Stimulated activated CD4-positive, alpha-beta T cell treated with anti-CD3 and anti-CD28 coated beads, Interleukin-4, amount 100 ng/mL, for 1 hour (primary cell): ENCODE measurements at places on chromosomes 11 and 22.

DNA sequence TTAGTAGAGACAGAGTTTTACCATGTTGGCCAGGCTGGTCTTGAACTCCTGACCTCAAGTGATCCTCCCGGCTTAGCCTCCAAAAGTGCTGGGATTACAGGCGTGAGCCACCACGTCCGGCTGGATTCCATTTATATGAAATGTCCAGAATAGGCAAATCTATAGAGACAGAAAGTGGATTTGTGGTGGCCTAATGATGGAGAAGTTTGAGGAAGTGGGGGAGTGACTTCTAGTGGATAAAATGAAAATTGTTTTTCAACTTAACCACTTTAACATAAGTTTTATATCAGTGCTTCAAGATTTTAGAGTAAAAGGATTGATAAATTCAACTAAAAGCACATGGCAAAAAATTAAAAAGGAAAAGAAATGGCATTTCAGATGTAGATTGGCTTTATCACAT, 66.2 kb downstream of the HIPK3 start:
- no peak for DNase-seq

GRCh38 chr11:86745571-86745970, 54.8 kb upstream of the PRSS23 start:
- DNase-seq, result no peak

GRCh38 chr22:23376256-23376655, 195.9 kb downstream of the BCR start:
- DNase-seq, result peak; percentile 31

- no peak for DNase-seq
Measured at GRCh38 chr11:41050791-41051190, 408.7 kb downstream of the LRRC4C start.

- no peak for DNase-seq
Measured at GRCh38 chr22:38083931-38084631, at the start of gene SLC16A8. TSS of gene SLC16A8 (minus strand) at chr22:38084184. CDS start at chr22:38082873, 1,311 bp downstream.

DNA sequence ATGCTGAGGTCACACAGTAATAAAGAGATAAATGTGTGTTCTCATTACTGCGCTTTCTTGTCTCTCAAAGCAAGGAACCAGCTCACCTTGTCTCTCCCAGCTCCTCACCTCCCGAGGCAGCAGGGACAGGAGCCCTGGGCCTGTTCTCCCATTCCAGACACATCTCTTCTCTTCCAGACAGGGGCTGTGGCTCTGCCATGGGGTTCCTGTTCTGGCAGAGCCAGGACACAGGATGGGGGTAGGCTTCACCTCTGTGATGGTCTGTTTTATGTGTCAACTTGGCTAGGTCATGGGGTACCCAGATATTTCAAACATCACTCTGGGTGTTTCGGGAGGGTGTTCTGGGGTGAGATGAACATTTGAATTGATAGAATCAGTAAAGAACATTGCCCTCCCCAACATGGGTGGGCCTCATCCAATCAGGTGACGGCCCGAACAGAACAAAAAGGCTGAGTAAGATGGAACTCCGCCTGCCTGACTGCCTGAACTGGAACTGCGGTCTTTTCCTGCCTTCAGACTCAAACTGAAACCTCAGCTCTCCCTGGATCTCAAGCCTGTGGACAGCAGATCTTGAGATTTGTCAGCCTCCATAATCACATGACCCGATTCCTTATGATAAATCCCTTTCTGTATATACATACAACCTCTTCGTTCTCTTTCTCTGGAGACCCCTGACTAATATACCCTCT, 2.0 kb upstream of the VSIG10L2 start:
- DNase-seq, result no peak

DNA sequence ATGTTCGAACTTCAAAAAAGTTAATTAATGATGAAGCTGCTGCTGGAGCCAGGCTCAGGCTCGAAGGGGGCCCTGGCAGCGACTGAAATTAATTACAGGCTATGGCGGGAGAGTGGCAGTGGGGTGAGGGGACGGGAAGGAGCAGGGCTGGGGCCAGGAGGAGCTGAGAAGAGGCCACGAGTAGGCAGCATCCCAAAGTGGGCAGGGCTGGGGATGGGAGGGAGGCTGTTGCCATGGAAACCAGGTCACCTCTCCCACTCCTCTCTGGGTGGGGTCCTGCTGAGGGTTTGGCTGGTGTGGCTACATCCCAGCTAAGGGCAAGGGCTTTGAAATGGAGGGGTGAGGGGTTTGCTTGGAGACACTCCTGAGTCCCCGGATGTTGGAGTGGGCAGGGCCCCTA, 23.9 kb downstream of the CACNA1I start:
- DNase-seq, result no peak

DNA sequence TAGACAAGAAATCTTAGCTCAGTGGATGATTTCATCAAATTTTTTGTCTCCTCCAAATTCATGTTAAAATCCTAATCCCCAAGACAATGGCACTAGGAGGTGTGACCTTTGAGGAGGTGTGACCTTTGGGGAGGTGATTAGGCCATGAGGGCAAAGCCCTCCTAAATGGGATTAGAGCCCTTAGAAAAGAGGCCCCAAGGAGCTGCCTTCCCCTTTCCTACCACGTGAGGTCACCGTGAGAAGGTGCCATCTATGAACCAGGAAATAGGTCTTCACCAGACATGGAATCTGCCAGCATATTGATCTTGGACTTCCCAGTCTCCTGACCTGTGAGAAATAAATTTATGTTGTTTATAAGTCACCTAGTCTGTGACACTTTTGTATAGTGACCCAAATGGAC, 138.7 kb downstream of the TRIM29 start:
- no peak for DNase-seq

DNA sequence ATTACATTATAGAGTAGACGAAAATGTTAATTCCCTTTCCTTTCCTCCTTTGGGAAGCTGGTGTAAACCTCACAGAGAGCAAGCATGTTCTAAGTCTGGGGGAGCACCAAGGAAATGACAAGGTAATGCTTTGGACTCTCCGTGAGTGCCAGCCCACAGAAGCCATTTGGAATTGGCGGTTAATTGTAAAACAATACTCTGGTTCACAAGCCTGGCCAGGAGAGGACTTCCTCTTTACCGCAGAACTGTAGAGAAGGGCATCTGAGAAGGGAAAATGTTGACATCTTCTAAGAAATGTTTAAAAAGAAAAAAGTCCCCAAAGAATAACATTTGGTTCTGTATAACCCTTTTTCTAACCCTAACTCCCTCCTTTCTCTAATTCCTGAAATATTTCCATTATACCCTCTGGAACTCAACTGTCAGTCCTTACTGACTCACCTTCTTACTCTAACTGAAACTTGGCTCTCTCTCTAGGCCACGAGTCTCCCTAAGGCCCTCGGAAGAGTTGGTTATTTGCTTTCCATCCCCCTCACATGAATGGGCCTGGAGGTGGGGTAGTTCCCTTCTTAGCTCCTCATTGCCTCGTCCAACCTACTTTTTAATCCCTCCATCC, 379.8 kb downstream of the SOX6 start:
- DNase-seq, result no peak

DNA sequence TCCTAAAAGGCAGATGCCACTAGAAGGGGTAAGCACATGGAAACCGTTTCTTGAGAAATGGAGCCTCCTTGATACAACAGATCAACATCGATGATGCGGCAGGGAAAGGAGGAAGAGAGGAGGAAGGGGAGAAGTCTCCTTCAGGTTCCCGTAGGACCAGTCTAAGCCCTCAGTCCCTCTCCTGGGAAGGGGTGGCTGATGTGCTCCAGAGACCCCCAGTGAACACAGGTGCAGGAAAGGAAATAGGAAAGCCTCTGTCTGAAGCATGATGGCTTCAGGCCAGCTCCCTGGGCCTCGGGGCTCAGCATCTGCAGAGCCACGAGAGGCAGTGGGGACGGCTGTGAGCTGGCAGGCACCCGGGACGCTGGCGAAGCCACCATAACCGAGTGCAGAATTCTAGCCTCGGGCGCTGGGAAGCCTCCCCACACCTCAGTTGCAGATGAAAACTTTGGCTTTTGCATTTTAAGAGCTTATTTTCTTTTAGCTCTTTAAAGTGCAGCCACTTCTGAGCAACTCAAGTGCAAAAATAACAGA, 1.8 kb downstream of the SPATA19 start:
- no peak for DNase-seq

- DNase-seq, result no peak
Measured at GRCh38 chr11:74175920-74176319, 4.8 kb downstream of the PPME1 start.

GRCh38 chr11:103257360-103257759, 148.1 kb downstream of the DYNC2H1 start:
- no peak for DNase-seq

DNA sequence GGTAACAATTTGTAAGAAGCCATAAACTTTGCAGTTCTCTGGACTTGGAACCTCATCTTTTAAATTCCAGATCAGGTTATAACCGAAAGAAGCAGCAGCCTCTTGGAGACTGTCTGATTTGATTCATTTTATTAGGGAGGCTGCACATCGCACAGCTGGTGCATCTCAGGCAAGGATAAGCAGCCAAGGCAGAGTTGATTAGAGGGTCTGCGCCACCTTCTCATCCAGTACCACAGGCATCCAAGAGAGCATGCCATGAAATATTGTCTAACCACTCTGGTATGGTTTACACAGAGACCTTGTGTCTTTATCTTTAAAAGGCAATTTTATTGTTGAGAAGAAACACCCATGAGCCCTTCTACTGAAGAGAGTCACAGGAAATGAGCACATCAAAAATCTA, 16.2 kb upstream of the CWF19L2 start:
- no peak for DNase-seq

DNA sequence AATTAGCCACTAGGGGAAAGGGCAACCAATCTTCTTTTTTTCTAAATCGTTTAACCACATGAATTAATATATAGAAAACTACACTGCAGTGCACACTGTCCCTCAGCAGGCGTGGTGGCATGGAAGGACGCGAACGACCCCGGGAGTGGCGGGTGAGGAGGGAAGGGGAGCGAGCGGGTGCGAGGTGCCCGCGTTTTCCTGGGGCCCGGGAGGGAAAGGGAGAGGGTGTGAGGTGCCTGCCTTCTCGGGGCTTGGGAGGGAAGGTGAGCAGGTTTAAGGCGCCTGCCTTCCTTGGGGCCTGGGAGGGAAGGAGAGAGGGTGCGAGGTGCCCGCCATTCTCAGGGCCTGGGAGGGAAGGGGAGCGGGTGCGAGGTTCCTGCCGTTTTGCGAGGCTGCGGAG, 765 bp downstream of the GAB4 start:
- no peak for DNase-seq

DNA sequence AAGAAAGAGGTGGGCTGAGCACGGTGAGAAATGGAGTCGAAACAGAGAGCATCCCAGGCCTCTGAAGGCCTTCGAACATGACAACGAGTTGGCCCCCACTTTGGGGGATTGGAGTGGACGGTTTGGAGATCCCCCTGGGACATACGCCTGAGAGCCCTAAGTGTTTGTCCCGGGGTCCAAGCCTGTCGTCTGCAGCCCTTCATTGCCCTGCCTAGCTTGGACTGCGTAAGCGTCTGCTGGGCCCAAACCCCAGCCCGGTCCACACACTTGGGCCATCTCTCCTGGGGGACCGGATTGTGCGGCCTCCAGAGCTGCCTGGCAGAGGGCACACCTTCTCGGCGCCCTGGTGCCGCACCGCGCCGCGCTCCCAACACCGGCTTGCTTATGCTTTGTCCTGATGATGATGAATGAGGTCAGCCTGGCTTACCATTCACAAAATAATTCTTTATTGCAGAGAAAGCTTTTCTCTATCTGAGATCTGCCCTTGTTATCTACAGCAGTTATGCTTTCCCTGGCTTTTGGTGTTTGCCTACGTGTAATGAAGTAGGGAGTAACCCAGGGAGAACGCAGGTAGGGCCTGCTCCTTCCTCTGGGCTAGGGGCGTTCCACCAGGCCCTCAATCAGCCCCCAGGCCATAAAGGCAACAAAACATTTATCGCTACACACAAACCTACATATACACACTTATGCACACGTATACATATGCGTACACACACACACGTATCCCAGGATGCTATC, 85.9 kb upstream of the PPARA start:
- no peak for DNase-seq

GRCh38 chr11:111833524-111833923, 37.9 kb downstream of the ALG9 start:
- no peak for DNase-seq

DNA sequence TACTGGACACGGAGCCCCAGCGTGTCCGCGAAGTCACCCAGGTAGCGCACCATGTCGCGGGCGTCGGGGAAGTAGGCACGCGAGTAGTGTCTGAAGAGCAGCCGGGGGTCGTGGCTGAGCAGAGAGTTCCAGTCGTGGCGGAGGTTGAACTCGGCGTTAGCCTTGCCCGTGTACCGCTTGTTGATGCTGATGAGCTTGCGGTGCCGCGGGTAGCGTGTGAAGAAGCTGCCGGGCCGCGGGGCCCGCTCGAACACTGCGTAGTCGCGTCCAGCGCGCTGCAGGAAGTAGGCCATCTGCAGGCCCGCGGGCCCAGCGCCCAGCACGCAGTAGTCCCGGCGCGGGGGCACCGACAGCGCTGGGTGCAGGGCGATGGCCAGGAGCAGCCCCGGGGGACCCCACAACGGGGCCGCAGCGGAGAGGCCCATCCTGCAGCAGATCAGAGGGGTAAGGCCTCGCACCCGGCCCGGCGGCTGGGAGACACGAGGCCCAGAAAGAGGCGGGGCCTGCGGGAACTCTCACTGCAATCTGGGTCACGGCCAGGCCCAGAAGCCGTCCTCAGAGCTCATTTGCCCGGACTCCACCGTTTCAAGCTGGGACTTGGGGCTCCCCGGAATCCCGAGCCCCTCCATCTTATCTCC, 723 bp downstream of the FOXRED2 start:
- DNase-seq, result no peak

DNA sequence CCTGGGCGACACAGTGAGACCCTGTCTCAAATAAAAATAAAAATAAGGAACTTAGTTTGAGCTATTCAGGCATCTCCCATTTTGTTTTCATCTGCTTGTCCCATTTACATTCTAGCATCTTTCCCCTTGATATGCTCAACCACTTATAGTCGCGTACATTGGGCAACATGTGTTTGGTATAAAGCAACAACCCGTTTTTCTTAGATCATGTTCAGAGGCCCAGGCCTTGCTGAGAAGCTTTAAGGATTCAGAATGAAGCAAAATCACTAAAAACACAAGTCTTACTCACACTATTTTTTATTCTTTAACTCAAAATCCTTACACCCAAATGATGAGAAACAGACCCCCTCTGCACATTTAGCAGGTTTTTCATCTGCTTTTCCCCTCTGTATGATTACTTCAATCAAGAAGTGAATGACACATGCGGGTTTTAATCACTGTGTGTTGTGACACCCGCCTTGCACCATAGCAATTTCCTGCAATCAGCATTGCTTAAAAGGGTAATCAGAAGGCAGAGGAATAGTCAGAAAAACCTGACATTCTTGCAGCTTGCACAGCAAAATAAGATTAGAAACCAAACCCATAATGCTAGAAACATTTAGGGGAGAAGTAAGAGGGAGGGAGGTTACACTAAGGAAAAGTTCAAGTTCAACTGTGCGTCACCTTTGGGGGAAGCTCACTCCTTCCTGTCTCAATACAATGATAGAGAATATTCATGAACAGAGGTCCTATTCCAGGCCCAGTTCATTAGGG, 25.9 kb downstream of the ALG9 start:
- DNase-seq, result no peak

- DNase-seq, result no peak
Measured at GRCh38 chr11:117146521-117146920, 2.4 kb downstream of the PAFAH1B2 start.

GRCh38 chr11:4926608-4927007, 2.5 kb upstream of the OR51G1 start:
- no peak for DNase-seq
